ENCODE measurements at places on chromosomes 2 and 18.

DNA sequence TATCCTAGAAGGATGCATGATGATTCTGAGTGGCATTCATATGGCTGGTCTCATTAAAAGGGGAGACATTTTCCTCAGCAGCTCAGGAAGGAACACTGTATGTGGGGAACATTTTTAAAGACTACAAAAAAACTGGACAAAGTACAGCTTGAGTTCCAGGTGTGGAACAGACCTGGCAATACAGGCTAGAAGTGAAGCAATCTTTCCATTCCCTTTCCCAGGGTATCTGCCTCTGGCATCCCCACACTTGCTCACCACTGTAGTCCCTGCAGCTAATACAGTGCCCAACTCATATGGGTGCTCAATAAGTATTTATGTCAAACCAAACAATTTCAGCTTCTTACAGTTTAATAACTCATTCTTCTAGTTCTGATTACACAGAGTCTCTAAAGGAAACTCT is 8.1 kb downstream of the RNF103 start:
- no peak for DNase-seq

DNA sequence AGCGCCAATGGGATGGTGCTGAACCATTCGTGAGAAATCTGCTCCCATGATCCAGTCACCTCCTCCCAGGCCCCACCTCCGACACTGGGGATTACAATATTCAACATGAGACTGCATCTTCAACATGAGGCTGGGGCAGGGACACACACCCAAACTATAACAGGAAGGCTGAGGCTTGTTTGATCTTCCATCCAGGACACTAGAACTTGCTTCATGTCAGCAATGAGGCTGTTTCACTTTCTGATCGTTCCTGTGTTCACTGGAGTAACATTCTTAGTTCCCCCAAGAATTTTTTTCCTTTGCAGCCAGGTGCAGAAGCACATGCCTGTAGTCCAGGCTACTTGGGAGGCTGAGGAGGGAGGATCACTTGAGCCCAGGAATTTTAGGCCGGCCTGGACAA is 30.8 kb upstream of the SOX11 start:
- no peak for DNase-seq

DNA sequence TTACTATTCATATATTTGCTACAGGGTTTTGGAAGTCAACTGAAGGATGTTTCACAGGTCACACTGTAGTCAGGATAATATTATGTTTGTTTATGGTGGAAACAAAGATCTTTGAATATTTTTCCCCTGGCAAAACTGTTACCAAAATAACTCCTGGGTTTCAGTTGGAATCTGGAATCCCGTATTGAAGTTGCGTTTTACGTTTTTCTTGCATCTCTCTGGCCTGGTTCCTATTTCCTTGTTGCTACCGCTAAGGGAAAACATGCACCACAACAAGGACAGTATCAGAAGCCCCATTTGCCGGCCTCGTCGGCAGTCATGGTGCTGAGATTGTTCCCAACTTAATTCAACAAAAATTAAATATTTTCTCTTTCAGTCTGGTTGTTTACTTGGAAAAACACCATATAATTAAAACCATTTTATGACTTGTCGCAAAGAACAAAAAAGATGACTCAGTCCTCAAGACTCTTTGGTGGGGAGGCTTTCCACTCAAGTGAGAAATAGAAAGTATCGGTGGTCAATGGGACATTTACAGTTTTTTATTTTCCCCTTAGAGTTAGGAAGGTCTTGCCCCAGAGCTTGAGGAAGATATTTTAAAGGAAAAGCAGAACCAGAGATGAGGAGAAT is 42.3 kb downstream of the EN1 start:
- no peak for DNase-seq

DNA sequence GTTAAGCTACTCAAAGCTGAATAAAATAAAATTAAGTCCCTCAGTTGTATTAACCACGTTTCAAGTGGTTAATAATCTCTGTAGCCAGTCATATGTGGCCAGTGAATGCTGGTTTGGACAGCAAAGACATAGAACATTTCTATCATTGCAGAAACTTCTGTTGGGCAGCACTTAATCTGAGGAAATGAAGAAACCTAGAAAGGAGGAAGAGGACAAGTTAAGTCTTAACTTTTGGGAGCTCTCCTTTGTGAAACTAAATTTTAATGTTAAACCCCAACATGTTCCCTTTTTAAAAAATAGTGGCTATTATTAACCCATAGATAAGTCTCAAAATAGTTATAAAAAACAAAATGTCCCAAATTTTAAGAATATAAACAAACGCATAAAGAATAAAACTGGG is 421.3 kb downstream of the ARHGAP15 start:
- DNase-seq: no peak

- no peak for DNase-seq
These were observed 43.5 kb upstream of the ACTR3 start for GRCh38 chr2:113846429-113846828.

DNA sequence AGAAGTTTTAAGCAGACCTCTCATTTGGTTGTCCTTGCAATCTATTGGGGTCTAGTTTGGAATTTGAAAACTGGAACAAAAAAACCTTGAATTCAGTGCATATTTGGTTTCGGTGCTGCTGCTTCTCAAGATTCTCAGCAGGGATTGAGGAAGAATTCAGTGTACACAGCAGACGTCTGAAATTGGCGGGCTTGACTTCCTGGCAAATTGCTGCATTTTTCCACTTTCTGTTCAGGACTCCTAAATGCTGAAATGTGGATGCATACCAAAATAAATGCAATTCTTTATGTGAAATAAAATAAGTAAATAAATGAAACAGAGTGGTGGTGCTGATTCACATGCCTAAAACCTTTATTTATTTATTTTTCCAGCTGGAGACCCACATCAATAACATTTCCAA is 332.4 kb upstream of the KYNU start:
- DNase-seq: no peak

- no peak for DNase-seq
These were observed 101.0 kb downstream of the HS6ST1 start for GRCh38 chr2:128217671-128218070.

GRCh38 chr2:127706215-127706990 is 5.1 kb downstream of the SFT2D3 start:
- no peak for DNase-seq

DNA sequence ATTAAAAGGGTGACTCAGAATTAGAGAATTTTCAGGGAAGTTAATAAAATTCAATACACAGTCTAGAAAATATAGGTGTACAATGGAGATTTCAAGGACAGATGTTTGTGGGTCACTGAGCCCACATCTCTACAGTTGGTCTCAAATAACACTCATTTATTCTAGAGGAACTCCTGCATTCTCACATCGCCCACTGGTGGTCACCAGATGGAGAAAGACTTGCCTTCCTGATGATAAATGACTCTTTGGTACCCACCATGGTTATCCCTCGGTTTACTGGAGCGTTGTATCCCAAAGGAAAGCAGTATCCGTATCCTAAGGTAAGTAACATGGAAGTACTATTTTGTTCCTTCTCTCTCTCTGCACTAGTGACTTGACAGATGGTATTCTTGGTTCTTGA is 1297.1 kb downstream of the DPP10 start:
- DNase-seq: peak; percentile 7

DNA sequence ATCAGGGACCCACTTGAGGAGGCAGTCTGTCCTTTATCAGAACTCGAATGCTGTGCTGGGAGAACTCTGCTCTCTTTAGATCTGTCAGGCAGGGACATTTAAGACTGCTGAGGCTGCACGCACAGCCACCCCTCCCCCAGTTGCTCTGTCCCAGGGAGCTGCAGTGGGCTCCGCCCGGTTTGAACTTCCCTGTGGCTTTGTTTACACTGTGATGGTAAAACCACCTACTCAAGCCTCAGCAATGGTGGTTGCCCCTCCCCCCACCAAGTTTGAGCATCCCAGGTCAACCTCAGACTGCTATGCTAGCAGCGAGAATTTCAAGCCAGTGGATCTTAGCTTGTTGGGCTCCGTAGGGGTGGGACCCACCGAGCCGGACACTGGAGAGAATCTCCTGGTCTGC is 11.8 kb upstream of the LHCGR start:
- no peak for DNase-seq

DNA sequence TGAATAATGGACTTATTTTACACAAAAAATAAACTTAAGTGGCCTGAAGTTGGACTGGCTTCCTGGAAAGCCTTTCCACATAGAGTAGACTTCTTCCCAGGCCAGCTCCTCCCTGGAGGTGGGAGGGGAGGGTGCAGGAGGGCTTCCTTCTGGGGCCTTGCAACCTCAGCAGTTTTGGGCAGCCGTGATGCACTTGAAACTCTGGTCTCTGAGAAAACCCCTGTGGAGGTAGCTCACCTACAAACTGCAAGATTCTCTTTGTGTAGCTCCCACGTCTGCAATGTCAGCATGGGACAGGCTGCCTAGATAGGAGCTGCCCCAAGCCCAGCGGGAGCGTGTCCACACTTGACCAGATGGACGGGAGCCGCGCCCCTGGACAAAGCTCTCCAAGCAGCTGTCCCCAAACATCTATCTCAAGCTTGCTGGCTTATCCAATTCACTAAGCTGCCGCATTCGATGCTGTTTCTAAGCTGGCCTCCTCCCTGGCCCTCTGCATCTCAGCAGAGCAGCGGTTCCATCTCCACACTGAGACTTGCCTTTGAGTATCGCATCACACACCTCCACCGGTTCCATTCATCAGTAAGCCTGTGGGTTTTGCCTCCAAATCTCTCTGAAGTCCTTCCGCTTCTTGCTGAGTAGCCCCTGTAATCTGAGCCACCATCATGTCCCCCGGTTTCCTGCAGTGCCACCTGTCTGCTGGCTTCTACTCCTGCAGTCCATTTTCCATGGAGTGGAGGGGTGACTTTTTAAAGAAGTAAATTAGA is 1.6 kb upstream of the LPIN1 start:
- no peak for DNase-seq

DNA sequence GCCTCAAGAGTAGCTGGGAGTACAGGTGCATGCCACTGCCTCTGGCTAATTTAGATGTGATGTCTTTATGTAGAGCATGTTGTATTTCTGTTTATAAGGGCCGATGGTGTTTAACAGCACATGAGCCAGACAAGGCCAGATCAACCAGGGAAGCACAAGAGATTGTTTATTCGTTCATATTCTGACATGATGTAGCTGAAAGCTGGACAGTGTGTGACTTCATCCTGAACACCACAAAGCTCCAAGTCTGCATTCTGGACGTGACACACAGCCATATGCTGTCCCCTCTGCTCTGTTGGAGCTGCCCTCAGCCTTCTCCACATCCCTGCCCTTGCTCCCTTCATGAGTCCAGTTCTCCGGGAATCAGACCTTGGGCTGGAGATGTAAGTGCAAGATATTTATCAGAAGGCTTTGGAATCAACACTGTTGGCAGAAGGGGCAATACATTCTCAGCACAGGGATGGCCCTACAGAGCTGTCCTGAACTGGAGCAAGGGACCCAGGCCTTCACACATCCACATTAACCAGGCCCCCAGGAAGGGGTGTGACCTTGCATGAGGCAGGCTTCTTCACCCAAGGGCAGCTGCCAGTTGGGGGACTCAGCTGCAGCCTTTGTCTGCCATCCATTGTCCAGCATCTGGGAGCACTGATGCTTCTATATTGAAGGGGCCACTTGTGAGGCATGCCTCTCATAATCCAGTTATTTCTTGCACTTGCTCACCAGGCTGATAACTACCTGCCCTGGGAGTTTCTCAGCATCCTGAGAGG is 38.5 kb downstream of the EDAR start:
- DNase-seq: no peak

- DNase-seq: no peak
These were observed 40.5 kb downstream of the ANTXR1 start for GRCh38 chr2:69053416-69053965.

- no peak for DNase-seq
These were observed 591.9 kb downstream of the IRS1 start for GRCh38 chr2:226207671-226208070.

- no peak for DNase-seq
These were observed 298.1 kb upstream of the REV1 start for GRCh38 chr2:99787769-99788382.

GRCh38 chr2:210224941-210225672 is at the start of gene ACADL:
TSS of gene ACADL (minus strand) at chr2:210225447. CDS start at chr2:210225263, 184 bp downstream.
- no peak for DNase-seq

DNA sequence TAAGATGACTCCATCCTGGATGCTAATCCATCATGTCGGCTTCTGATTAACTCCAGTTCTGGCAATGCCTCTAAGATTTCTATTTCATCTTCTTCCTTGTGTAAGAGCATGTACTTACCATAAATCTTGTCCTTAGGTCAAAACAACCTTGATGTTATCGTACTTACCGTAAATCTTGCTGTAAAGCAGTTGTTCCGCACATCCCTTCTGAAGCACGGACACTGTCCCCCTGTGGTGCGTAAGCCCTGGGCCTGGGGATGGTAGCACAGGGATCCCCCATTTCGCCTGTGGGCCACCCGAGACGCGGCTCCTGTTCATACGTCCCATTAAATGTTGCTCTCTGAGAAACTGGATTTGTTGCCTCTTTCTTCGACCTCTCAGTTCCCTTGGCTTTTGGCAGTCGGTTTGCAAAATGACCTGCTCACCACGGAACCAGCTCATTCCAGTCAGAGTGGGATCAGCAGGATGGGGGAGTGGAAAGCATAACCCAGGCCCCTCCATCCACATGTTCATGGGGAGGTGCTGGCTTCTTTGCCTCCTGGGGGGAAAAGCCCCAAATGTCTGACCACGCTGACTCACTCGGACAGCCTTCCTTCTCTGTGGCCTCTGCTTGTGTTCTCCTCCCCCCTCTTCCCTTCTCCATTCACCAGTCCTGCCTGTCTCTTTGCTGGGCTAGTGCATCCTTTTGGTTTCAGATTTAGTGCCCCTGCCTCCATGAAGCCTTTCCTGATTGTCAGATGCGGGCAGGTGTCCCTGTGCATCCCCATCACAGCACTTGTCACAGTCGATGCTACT is 49.9 kb downstream of the RAB31 start:
- no peak for DNase-seq

DNA sequence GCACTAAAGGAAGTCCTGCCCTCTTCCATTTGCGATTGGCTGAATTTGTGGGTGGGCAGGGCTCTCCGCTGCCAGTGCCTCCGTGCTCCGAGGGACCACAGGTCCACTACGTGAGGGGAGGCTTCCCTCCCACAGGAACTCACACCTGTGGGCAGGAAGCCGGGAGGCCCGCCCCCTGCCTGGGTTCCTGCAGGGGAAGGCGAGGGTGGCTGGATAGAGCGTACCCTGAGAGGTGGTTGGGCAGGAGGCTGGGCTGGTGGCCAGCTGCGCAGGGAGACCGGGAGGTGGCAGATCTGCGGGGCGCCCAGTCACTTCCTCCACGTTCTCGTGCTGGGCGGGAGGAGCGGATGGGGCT is 47.0 kb upstream of the PTH2R start:
- DNase-seq: no peak

DNA sequence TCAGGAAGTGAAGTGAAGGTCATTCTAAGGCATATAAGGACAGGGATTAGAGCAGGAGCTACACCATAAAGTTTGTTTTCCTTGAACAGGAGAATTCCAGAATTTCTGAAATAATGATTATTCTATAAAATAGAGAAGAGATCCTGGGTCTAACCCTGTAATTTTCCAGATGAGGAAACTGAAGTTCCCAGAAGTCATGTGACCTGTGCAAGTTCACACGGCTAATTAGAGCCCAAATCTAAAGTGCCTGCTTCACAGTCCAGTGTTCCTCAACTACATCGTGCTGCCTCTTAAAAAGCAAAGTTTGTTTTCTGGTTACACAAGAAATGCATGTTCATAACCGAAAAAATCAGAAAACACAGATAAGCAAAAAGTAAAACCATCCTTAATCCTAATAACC is 34.9 kb downstream of the PLB1 start:
- no peak for DNase-seq

Measured in iPS DF 6.9 (cell line).